G401 (cell line): ENCODE measurements at places on chromosomes 7 and 10. TPM values are rescaled to one million over a fixed set of nuclear protein-coding genes. Genes with fewer than 3 reads are reported as not detected.

Gene CYP26C1
- 0.80 TPM in 1 of 2 replicates, not detected in the other for total RNA-seq

DNA sequence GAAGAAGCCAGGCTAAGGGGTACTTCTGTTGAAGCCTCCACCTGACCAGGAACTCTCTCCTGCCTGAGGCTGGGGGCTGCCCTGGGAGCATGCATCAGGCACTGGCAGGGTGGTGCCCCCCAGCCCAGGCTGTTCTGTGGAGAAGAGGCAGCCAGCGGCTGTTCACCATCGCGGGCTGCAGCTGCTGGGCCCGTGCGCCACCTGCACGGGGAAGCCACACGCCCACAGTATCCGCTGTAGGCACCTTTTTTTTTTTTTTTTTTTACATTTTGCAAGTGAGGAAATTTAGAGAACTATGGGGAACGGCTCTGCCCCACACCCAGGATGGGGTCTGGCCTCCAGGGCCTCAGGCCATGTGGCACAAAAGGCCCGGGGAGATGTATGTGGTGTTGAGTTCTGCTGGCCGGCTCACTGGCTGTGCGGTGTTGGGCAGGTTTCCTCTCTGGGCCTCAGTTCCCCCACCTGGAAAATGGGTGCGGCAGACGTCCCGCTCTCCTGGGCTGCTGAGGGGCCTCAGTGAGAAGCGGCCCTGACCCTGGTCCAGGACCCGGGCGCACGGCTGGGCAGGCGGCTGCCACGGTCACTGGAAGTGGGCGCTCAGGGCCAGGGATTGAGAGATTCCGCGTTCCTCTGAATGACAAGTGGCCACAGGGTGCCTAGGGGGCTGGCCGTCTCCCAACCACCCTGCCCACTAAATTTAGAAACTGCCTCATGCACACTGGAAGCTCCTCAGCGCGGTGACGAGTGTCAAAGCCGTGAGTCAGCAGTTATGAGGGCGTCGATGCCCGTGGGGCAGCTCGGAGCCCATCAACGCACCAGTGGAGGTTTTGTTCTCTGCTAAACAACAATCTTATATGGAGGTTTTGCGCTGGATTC, 8.8 kb upstream of the INTS1 start:
- DNase-seq: no peak

Gene PTPRZ1
- not detected in 2 replicates for total RNA-seq

DNA sequence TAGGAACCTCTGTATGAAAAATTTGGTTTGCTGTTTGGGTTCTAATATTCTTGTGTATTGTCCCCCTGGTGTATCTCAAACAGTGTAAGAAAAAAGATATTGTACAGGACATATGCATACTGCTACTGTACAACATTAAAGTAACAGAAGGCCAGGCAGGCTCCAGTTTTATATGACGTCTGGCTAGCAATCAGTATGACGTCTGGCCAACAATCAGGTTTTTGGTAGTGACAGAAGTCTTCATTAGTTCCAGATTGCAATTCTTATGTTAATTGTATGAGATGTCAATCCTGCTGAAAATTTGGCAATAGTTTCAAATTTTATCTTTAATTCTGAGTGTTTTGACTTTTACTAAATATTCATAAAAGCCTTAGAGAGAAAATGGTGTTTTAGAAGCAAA, 67.9 kb upstream of the KCND2 start:
- DNase-seq: peak; percentile 50

- DNase-seq: no peak
Observed at GRCh38 chr7:128244861-128245260, 3.8 kb downstream of the LEP start.

Gene RBP3
- not detected in 2 replicates for total RNA-seq

Gene NXPH1
- not detected in 2 replicates for total RNA-seq

DNA sequence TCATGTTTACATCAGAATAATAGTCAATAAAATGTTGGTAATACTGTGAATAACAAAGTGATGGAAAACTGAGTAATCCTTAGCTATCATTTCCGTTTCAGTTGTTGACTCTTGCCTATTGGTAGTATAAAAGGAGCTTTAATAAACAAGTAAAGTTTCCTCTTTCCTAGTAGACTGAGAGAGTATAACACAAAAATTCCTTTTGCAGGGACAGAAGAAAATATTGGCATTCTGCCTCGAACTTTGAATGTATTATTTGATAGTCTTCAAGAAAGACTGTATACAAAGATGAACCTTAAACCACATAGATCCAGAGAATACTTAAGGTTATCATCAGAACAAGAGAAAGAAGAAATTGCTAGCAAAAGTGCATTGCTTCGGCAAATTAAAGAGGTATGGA, 9.4 kb downstream of the KIF20B start:
- no peak for DNase-seq

Gene DLX5
- 0.18 TPM in 1 of 2 replicates, not detected in the other for total RNA-seq
